HL-60 (cell line): ENCODE measurements at places on chromosomes 6 and 20.

- DNase-seq, result no peak
Measured at GRCh38 chr6:157657754-157658153, 165.3 kb upstream of the SNX9 start.

DNA sequence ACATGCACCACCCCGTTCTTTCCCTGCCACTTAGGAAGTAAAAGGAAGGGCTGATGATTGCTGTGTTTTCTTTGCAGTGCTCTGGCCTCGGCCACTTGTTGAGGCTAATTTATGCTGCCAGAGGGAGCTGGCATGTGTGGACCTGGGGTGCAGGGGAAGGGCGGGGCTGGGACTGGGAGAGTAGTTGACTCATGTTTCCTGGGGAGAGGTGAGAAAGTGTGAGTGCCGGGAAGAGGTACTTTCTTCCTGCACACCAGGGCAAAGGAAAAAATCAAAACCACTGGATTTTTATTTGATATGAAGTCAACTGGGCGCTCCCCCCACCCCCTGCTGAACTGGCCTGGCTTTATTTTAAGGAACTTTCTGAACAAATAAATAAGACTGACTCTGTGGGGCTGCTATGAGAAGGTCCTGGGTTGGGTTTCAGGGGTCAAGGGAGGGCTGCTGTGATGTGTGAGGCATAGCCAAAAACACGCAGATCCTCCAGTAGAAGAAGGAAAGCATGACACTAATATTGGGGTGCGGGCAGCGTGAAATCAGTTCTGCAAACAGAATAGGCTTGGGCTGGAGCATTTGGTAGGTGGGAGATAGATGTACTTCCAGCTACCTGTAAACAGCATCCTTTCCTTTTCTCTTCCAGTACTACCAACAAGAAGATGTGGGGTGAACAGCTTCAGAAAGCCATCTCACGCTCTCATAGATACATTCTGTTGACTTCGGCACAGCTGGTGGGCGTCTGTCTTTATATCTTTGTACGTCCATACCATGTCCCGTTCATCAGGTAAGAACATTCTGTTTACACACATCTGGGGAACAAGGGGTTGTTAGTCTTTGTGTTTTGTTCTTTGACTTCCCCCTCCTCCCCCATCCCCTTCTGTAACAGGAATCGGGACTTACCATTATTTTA is 87.5 kb downstream of the SYNJ2 start:
- no peak for DNase-seq

DNA sequence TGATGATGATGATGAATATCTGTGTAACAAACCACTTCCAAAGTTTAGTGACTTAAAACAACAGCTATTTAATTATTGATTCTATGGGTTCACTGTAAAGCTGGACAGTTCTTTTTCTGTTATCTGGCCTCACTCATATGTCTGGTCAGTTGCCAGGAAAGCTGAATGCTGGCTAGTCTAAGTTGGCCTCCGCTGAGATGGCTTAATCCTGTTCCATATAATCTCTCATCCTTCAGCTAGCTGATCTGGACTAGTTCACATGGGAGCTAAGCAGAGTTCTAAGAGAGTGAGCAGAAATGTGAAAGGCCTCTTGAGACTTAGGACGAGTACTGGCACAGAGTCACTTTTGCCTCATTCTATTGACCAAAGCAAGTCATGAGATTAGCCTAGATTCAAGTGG is 334.7 kb upstream of the FLRT3 start:
- DNase-seq, result no peak

DNA sequence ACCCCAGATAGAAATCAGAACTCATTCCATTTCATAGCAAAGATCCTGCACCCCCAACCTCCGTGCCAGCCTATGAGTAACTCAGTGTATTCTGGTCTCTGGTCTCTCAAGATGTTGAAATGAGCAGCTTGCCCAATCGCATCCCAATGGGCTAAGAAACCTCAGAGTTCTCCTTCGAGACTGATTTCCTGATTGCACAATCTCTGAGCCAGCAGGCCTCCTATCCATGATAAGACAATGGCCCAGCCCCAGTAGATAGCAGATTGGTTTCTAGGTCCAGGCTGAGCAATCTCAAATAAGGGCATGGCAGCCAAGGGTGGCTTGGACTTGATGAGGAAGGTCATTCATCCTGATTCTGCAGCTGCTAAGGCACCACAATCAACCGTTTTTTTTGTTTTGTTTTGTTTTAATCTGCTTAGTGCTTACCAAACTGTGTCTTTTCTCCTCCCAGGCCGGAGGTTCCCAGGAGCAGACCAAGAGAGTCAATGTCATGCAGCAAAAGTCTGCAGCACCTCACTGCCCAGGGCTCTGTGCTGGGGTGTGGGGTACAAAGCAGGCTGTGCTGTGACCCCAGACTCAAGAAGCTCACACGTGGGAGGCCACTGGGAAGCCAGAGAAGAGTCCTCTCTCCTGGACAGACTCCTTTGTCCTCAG is 125.1 kb upstream of the NXT1 start:
- peak; percentile 100 for DNase-seq

DNA sequence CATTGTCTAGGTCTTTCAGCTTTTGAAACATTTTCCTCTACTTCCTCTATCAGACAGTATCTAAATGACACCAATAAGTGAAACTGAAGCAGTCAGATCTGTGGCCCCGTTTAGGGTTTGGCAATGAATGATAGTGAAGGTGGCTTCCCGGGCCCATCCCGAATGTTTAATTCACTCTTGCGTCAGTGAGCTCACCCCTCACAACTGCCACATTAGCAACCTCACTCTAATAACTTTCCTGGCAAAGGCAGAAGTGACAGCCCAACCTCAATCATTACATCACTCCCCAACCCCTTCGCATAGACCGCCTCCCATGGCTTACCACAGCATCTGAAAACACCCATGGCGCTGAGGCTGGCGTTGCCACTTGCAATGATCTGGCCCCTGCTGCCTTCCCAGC is 92.4 kb upstream of the CD83 start:
- DNase-seq, result peak; percentile 43

GRCh38 chr6:100881707-100882040 is 545 bp upstream of the ASCC3 start:
- no peak for DNase-seq

- no peak for DNase-seq
Measured at GRCh38 chr6:51495096-51495495, 592.3 kb downstream of the PKHD1 start.

DNA sequence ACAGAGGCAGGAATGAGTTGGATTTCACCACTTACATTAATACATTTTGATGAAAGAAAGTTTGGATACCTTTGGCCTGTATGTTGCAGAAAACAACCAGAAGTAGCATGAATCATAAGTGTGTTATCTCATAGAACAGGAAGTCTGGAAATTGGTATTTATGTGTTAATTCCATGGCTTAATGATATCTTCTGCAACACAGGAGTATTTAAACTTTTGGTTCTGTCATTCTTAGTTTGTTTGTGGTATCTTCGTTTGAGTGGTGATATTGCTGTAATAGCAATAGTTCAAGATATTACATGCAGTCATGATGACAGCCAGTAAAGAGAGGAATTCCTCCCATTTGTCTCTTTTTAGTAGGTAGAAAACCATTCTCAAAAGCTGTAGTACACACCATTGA is 177.3 kb downstream of the CDKAL1 start:
- no peak for DNase-seq

GRCh38 chr20:2625062-2625461 is 27.4 kb upstream of the NOP56 start:
- no peak for DNase-seq

- DNase-seq, result no peak
Measured at GRCh38 chr20:39813190-39813829, 851.2 kb downstream of the DHX35 start.

DNA sequence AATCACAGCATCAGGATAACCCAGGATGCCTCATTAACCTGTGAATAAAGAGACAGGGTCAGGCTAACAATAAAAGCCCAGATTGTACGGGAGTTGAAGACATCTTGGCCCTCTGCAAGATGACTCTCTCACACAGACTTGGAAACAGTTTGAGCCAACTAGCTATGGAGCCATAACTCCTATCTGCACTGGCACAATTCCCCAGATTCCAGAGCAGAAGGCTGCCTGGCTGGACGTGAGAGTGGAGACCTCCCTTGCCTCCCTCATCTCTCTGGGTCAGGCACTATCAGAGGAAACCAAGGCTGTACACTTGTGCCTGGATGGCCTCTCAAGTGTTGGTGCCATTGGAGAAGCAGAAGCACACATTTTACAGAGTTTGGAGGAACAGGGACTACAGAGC is 312.6 kb downstream of the THBS2 start:
- DNase-seq, result no peak

GRCh38 chr6:98576791-98577190 is 257.6 kb upstream of the POU3F2 start:
- DNase-seq, result no peak

GRCh38 chr6:34334796-34335416 is 57.6 kb downstream of the NUDT3 start:
- DNase-seq, result no peak

- no peak for DNase-seq
Measured at GRCh38 chr20:34065260-34065659, 46.8 kb downstream of the EIF2S2 start.

DNA sequence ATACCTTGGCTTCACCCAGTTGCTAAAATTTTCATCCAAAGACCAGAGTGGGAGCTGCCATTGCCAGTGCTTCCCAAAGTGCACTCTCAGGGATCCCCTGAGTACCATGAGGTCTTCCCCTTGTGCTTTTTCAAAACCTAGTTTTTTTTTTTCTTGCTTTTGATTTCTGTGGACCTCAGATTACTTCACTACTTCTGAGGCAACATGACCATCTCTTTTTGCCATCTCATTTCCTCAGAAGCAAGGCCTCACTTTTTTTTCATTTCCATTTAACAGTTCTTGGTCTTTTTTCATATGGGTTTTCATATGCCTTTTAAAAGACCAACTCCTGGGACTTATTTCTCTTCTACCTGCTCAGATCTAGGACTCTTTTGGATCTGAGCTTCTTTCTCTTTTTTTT is 64.1 kb upstream of the MMS22L start:
- no peak for DNase-seq

DNA sequence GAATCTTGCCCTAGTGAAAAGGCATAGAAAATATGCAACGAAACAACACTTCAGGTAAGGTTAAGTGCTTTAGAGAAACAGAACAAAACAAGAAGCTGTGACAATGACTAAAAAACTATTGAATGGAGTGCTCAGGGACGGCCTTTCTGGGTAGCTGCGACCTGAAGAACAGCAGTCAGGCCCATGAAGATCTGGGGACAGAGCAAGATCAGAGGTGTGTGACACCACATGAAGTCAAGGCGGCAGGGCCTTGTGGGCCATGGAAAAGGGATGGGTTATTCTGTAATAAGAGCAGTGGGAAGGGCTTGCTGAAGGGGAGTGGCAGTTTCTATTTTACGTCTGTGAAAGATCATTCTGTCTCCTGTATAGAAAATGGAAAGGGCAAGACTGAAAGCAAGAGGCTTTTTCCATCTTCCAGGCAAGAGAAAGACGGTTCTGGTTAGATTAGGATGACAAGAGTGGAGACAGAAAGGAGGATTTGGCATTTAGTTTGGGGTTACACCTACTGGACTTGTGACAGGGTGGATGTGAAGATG is 5.1 kb downstream of the UBE2V1 start:
- DNase-seq, result no peak

GRCh38 chr20:14845199-14846160 is 508.1 kb upstream of the FLRT3 start:
- DNase-seq, result no peak

DNA sequence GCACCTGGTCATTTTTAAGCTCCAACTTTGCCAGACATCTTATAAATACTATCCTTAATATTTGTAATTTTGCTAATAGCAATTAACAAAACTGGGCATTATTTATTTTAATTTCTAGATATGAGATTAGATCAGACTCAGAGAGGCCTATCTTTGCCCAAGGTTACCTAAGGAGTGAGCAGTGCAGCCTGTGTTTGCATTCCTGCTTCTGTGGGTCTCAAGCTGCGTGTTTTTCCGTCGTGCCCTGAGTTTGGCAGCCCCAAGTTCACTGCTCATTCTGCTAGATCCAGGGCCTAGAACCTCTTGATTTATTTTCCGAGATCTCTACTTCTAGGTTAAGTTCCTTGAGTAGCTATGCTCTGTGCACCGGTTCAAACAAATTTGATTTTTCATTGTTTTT is 11.0 kb upstream of the ADGRG6 start:
- DNase-seq, result no peak

DNA sequence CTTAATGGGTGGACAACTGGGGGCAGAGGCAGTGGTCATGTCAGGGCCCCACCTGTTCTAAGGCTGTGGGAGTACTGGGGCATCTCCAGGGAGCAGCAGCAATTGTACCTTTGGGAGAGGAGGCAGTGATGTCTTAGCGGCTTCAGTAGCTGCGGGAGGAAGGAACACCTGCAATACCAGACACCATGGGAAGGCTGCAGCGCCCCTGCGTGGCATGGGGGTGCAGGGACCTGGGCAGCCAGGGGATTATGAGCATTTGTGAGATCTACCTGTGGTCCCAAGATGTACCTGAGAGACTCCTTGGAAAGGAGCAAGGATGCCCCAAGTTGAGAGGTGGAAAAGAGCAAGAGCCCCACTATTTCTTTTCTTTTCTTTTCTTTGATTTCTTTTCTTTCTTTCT is 112.1 kb upstream of the GPR6 start:
- DNase-seq, result no peak

- no peak for DNase-seq
Measured at GRCh38 chr6:112695001-112695400, 347.9 kb downstream of the RFPL4B start.

DNA sequence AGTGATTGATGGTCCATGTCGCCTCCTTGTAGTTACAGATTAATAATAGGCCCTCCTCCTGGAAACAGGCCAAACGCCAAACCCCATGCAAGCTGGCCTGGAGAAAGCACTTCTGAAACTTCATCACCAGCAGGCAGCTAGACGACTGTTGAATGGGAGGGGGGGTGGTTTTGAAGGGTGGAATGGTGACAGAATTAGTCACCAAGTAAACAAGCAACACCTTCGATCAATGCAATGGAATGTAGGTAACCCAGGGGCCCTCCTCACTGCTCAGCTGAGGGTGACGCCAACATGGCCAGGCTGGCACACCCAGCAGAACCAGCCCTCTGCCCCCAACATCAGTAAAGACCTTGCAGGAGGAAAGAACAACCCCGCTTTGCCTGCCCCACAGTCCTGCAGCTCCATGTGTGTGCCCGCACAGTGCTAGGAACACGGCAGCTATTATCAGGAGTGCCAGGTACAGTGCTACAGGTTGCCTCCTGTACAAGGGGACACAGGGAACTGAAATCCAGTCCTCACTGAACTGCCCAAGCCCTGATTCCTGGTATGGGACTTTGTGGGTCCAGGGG is 2.7 kb downstream of the BCAS1 start:
- no peak for DNase-seq

DNA sequence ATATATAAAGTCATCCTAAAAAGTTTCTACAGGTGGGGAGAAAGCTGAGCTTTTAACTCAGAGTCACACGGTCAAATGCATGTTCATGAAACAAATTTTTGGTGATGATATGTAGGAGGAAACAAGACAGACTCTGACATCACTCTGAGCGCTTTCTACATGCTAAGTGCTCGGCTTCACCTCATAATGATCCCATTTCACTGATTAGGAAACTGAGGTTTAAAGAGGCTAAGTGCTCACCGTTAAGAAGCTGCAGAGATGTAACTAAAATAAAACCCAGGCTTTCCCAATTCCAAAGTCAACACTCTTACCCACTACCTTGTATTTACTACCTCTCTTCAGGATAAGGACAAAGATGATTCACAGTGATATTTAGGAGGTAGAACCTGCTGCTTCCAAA is 4.7 kb downstream of the RMND1 start:
- no peak for DNase-seq

GRCh38 chr6:158764926-158765325 is 54.2 kb downstream of the EZR start:
- DNase-seq, result no peak

- no peak for DNase-seq
Measured at GRCh38 chr6:143694560-143694959, 16.8 kb downstream of the PHACTR2 start.
